ENCODE measurements at places on chromosomes 1 and 21. TPM values are rescaled to one million over a fixed set of nuclear protein-coding genes. Genes with fewer than 3 reads are reported as not detected.

Gene KDF1
- not detected for total RNA-seq

GRCh38 chr1:245835386-245835785 is 671.7 kb downstream of the SMYD3 start:
- no peaks in the 10 kb centered on the region for H3K27me3 ChIP-seq
- no peak overlapping the region for H3K4me3 ChIP-seq
- H3K27ac ChIP-seq: no peak overlapping the region
- no peak for DNase-seq
- H3K4me1 ChIP-seq: no peaks in the 10 kb centered on the region

GRCh38 chr1:20385630-20386029 is 95.0 kb downstream of the VWA5B1 start:
- H3K27me3 ChIP-seq: no peaks in the 10 kb centered on the region
- H3K36me3 ChIP-seq: no peaks in the 10 kb centered on the region
- no peak overlapping the region for H3K4me3 ChIP-seq
- no peak overlapping the region for H3K27ac ChIP-seq

DNA sequence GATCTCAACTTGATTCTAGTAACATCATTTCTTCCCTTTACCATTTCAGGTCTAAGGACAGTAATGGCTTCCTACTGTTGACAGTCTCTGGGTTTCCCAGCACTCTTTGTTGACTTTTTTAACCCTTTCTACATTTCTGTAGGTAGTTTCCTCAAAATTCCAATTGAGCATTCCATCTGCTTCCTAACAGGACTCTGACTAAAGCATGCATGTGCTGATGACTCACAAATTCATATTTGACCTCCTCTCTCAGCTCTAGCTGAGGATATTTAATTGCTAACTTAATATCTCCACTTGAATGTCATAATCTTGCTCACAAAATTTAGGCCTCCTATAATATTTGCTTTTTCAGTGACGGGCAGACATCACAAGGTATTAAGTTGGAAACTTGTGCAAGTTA is 93.3 kb upstream of the ZNHIT6 start:
- H3K27me3 ChIP-seq: no peaks in the 10 kb centered on the region
- no peak overlapping the region for H3K4me3 ChIP-seq
- H3K27ac ChIP-seq: no peak overlapping the region
- no peak for DNase-seq

DNA sequence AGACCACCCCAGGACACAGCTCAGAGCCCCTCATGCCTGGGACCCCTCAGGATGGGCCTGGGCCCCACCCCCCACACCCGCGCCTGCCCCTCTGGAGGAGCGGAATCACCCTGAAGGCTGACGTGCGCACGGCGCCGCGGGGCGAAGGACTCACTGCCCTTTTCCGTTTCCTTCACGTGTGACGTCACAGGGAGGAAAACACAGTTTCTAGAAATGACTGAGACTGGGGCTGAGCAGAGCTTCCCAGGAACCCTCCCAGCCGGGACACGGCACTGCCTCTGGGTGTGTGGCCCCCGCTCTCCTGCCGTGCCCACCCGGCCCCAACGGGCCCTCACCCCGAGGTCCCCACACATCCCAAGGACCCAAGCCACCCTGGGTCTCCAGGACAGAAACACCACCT is 5.4 kb upstream of the TNFRSF4 start:
- no peak for DNase-seq
- no peak overlapping the region for H3K4me3 ChIP-seq
- H3K4me1 ChIP-seq: no peaks in the 10 kb centered on the region
- no peaks in the 10 kb centered on the region for H3K36me3 ChIP-seq
- no peaks in the 10 kb centered on the region for H3K27me3 ChIP-seq
- no peak overlapping the region for H3K27ac ChIP-seq

DNA sequence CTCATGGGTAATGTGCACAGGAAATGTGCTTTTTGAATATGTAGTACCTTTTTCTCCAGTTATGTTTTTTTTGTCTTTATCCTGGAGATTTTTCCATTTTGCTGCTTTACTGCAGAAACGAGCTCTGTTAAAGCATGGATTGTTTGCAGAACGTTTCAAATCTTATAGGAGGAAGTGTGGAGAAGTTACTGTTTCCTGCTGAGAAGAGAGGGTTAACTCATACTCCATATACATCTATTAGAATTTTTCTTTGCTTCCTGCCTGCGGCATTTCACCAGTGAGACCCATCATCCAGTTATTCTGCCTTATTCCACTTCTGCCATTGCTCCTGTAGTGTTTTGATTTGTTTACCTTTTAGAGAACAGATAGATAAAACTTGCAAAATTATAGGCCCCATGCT is 2.0 kb downstream of the RPRD2 start:
- H3K27me3 ChIP-seq: no peaks in the 10 kb centered on the region
- peak overlapping the region; percentile 60 for H3K4me3 ChIP-seq
- H3K36me3 ChIP-seq: no peaks in the 10 kb centered on the region
- peak overlapping the region; percentile 99 for H3K27ac ChIP-seq
- no peaks in the 10 kb centered on the region for H3K4me1 ChIP-seq

Gene SETSIP
- total RNA-seq: not detected

Gene ANGPTL7
- total RNA-seq: 1.9 TPM

Gene SEMA4A
- total RNA-seq: not detected

- no peaks in the 10 kb centered on the region for H3K36me3 ChIP-seq
- H3K4me3 ChIP-seq: no peak overlapping the region
- no peaks in the 10 kb centered on the region for H3K4me1 ChIP-seq
- H3K27ac ChIP-seq: no peak overlapping the region
- no peak for DNase-seq
- no peaks in the 10 kb centered on the region for H3K27me3 ChIP-seq
Observed at GRCh38 chr1:49102752-49103151, 326.1 kb upstream of the BEND5 start.

DNA sequence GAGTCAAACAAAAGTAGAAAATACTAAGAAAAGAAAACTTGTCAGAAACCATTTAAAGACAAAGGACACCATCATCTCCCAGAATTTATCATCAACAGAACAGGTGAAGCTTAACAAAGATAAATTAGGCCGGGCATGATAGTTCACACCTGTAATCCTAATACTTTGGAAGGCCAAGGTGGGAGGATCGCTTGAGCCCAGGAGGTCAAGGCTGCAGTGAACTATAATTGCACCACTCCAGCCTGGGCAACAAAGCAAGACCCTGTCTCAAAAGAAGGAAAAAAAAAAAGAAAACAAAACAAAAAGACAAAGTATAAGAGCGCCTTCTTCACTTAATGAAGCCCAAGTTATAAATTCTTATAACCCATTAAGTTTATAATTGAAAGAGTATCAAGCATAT is 25.6 kb downstream of the RERE start:
- H3K4me3 ChIP-seq: no peak overlapping the region
- H3K27me3 ChIP-seq: no peaks in the 10 kb centered on the region
- no peaks in the 10 kb centered on the region for H3K36me3 ChIP-seq
- H3K4me1 ChIP-seq: no peaks in the 10 kb centered on the region
- no peak overlapping the region for H3K27ac ChIP-seq

- H3K27ac ChIP-seq: no peak overlapping the region
- no peak for DNase-seq
- no peak overlapping the region for H3K4me3 ChIP-seq
- H3K4me1 ChIP-seq: no peaks in the 10 kb centered on the region
Observed at GRCh38 chr21:41741253-41742072, 25.4 kb downstream of the RIPK4 start.

DNA sequence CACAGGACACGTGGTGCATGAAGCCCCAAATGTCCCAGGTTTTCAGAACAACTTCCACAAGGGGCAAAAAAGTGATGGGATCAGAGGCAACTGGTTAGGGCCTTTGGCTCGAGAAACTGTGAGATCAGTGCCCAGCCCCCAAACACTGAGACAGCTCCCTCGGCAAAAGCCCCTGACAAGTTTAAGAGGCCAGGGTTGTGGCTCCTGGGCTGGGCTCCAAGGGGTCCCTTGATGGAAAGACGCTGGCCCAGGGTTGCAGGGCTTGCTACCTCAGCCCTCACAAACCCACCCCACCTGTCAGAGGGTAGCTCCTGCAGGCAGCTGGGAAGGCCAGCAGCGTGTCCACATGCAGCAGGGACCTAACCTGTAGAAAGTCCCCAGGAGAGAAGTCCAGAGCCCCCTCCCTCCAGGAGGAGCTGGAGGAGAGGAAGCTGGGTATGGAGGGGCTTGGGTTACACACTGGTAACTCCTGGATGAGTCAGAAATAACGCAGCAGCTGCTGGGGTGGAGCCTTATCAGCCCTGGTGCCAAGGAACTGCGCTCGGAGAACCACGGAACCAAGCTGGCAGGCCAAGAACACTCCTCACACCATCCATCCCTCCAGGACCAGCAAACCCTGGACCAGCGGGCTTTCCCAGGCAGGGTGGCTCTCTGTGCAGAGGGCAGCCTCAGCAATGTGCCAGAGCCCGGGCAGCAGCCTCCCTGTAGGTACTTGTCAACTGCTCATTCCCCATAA is 37.5 kb downstream of the CTNNBIP1 start:
- H3K4me1 ChIP-seq: no peaks in the 10 kb centered on the region
- H3K4me3 ChIP-seq: no peak overlapping the region
- no peak overlapping the region for H3K27ac ChIP-seq
- H3K27me3 ChIP-seq: no peaks in the 10 kb centered on the region
- no peaks in the 10 kb centered on the region for H3K36me3 ChIP-seq
- no peak for DNase-seq

DNA sequence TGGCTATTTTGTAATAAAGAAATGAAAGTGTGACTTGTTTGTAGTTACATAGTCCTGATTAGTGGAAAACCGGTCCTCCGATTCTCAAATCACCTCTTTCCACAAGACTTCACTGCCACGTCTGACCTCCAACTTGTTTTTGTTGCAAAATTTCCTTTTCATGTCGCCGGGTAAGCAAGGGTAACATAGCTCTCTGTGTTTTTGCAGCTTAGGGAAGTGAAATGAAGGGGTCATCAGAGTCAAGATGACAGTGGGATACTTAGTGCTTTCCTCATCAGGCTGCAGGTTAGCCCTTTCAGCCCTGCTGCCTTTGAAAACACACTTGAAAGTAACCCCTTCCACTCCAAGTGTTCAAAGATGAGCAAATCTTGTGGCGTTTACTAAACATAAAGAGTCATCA is 217.9 kb downstream of the USP25 start:
- H3K4me1 ChIP-seq: no peaks in the 10 kb centered on the region
- H3K36me3 ChIP-seq: no peaks in the 10 kb centered on the region
- DNase-seq: no peak
- H3K27me3 ChIP-seq: no peaks in the 10 kb centered on the region
- H3K4me3 ChIP-seq: no peak overlapping the region
- H3K27ac ChIP-seq: no peak overlapping the region

GRCh38 chr1:14519976-14520375 is 78.5 kb upstream of the KAZN start:
- H3K4me3 ChIP-seq: no peak overlapping the region
- H3K4me1 ChIP-seq: no peaks in the 10 kb centered on the region
- H3K27ac ChIP-seq: no peak overlapping the region
- no peak for DNase-seq
- no peaks in the 10 kb centered on the region for H3K36me3 ChIP-seq

DNA sequence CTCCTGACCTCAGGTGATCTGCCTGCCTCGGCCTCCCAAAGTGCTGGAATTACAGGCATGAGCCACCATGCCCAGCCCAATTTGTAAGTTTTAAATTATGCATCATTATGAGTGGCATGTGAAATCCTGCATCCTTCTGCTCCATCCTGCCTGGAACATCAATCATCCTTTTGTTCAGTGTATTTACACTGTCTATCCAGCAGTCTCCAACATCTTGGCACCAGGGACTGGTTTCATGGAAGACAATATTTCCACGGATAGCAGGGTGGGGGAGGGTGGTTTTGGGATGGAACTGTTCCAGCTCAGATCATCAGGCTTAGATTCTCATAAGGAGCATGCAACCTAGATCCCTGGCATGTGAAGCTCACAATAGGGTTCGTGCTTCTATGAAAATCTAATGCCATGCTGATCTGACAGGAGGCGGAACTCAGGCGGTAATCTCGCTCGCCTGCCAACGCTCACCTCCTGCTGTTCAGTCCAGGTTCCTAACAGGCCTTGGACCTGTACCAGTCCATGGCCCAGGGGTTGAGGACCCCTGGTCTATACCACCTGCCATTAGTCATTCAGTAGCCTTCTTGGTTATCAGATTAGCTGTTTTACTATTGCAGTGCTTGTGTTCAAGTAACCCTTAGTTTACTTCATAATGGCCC is 22.2 kb upstream of the TCEA3 start:
- no peak for DNase-seq
- no peak overlapping the region for H3K4me3 ChIP-seq
- H3K4me1 ChIP-seq: peaks cover 3% of the 10 kb centered on the region
- H3K27ac ChIP-seq: no peak overlapping the region
- no peaks in the 10 kb centered on the region for H3K36me3 ChIP-seq
- H3K27me3 ChIP-seq: no peaks in the 10 kb centered on the region

Gene S100A8
- total RNA-seq: 25.2 TPM

Gene TNNI3K
- 1.5 TPM for total RNA-seq

- no peaks in the 10 kb centered on the region for H3K27me3 ChIP-seq
- no peaks in the 10 kb centered on the region for H3K36me3 ChIP-seq
- no peak for DNase-seq
Observed at GRCh38 chr1:210527091-210527490, 198.4 kb downstream of the HHAT start.

DNA sequence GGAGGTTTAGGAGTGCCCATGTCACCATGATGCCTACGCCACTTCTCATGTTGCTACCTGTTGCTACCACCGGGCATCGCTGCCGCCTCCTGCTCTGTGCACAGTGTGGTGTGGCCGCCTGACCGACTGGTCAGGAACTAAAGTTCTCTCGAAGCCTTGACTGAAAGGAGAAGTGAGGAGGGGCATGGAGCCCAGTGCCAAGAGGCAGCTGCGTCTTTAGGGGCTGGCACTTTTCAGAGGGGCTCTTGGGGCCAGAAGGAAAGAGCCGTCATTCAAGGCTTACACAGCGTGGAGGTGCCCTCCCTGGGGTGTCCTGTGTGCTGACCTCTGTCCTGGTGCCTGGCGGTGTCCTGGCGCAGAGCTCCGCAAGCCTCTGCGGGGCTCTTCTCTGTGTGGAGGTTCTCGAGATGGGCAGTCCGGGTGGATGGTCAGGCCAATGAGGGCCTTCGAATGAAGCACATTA is 57.2 kb downstream of the ADARB1 start:
- H3K36me3 ChIP-seq: no peaks in the 10 kb centered on the region
- peaks cover 18% of the 10 kb centered on the region for H3K4me1 ChIP-seq
- no peaks in the 10 kb centered on the region for H3K27me3 ChIP-seq

DNA sequence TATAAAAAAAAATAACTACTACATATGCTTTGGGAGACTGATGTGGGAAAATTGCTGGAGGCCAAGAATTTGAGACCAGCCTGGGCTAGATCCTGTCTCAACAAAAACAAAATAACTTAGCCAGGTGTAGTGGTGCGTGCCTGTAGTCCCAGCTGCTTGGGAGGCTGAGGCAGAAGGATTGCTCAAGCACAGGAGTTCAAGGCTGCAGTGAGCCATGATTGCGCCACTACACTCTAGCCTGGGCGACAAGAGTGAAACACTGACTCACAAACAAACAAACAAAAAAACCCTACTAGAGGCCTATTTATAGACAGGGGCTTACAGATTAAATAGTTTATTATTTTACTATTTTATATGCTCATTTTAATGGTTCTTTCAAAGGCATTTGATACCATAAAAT is 80.0 kb downstream of the LHX4 start:
- H3K4me3 ChIP-seq: no peak overlapping the region
- H3K27ac ChIP-seq: no peak overlapping the region
- no peaks in the 10 kb centered on the region for H3K27me3 ChIP-seq
- H3K36me3 ChIP-seq: no peaks in the 10 kb centered on the region
- no peak for DNase-seq
- no peaks in the 10 kb centered on the region for H3K4me1 ChIP-seq
